ENCODE measurements at places on chromosomes 11 and 22. TPM values are rescaled to one million over a fixed set of nuclear protein-coding genes. Genes with fewer than 3 reads are reported as not detected.
A peak's percentile ranks its signal among the peaks of the same experiment; 100 is the strongest.

The TRIM29 gene
- total RNA-seq = not detected

DNA sequence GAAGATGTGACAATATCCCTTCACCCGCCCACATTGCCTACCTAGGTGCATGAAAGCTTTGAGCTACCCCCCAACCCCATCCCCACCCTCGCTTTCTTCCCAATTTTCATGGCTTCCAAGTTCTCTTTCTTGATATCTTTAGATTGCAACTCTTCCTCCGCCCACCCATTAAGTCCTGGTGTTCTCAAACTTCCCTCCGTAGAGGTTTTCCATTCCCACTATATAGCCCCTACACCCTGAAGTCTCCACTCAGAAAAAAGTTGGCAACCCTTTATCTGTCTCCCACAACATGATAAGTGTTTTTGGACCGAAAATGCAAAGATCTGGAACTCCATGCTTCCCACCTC, 572 bp downstream of the ZNF70 start:
- H3K4me1 ChIP-seq = peaks cover 21% of the 10 kb centered on the region
- peaks cover 2% of the 10 kb centered on the region for H3K36me3 ChIP-seq
- no peak for DNase-seq
- peak overlapping the region; percentile 89 for H3K4me3 ChIP-seq
- H3K27ac ChIP-seq = no peak overlapping the region
- no peaks in the 10 kb centered on the region for H3K27me3 ChIP-seq

The OR5A1 gene
- total RNA-seq = not detected

The CRACR2B gene
- total RNA-seq = 2.7 TPM

The C11orf87 gene
- total RNA-seq = 0.20 TPM

The TMEM191C gene
- 2.1 TPM for total RNA-seq

The KRTAP5-2 gene
- total RNA-seq = not detected

GRCh38 chr11:59706518-59707285, 6.9 kb downstream of the OR10V1 start:
- H3K27me3 ChIP-seq = peaks cover 4% of the 10 kb centered on the region
- no peaks in the 10 kb centered on the region for H3K36me3 ChIP-seq
- H3K4me3 ChIP-seq = no peak overlapping the region
- DNase-seq = no peak
- H3K4me1 ChIP-seq = peaks cover 5% of the 10 kb centered on the region
- no peak overlapping the region for H3K27ac ChIP-seq

- no peak for DNase-seq
- no peaks in the 10 kb centered on the region for H3K36me3 ChIP-seq
- no peak overlapping the region for H3K27ac ChIP-seq
- no peaks in the 10 kb centered on the region for H3K27me3 ChIP-seq
- H3K4me1 ChIP-seq = peaks cover 9% of the 10 kb centered on the region
Observed at GRCh38 chr11:130644187-130644586, 195.7 kb downstream of the ADAMTS15 start.

The INPP5J gene
- total RNA-seq = 4.5 TPM

DNA sequence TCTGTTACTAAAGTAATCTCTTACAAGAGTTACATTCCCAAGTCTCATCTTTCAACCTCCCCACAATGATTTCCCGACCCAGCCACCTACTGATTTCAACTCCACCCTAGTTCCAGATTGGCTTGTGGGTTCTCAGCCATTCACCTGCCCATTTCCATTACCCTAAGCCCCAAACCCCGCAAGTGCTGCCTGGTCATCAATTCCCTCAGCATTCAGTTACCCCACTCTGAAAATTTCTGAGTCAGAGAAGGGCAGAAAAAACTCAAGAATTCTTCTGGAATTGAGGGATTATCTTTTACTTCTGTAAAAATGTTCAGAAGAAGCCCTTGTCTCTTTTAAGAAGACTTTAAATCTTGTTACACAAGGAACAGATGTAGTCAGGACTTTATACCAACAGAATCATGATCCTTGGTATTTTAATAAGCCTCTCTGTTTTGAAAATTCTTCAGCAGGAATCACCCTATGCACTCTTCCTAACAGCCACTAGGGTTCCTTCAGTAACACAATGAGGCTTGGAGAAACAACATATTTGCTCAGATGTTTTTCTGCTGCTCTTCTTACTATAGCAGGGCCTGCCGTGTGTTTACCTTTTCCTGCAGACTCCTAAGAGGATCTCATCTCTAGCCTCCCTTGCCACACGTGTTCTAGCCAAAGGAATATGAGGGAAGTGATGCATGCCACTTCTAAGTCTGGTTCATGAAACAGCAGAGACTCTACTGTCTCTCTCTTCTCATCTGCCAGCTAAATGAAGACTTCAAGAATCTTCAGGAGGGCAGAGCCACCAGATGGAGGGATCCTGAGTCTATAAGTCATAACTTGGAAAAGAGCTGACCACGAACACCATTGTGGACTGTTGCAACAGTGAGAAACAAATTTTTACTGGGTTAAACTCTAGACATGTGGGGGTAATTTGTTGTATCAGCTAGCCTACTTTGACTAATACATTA, 29.3 kb upstream of the PAMR1 start:
- H3K27me3 ChIP-seq = no peaks in the 10 kb centered on the region
- H3K27ac ChIP-seq = no peak overlapping the region
- peaks cover 2% of the 10 kb centered on the region for H3K4me1 ChIP-seq
- DNase-seq = no peak

DNA sequence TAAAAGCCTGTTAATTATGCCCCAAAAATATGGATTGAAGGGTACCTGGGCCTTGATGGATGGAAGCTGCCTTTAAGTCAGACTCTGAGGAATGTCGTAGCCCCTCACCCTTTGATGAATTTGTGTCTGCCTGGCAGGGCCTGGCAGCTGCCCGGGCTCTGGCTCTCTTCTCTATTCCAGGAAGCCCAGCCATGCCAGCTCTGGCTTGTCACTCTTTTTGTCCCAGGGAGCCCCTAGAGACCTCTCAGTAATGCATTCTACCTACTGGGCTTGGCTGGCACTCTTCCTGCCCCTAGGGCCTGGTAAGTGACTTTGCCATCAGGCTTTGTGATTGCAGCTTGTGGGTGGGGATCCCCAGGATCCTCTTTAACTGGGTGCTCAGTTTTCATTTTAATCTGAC, 103.8 kb downstream of the GRIK4 start:
- H3K4me1 ChIP-seq = no peaks in the 10 kb centered on the region
- peaks cover 11% of the 10 kb centered on the region for H3K27me3 ChIP-seq
- no peak for DNase-seq
- peaks cover 10% of the 10 kb centered on the region for H3K36me3 ChIP-seq

The ADSL gene
- total RNA-seq = 120 TPM

DNA sequence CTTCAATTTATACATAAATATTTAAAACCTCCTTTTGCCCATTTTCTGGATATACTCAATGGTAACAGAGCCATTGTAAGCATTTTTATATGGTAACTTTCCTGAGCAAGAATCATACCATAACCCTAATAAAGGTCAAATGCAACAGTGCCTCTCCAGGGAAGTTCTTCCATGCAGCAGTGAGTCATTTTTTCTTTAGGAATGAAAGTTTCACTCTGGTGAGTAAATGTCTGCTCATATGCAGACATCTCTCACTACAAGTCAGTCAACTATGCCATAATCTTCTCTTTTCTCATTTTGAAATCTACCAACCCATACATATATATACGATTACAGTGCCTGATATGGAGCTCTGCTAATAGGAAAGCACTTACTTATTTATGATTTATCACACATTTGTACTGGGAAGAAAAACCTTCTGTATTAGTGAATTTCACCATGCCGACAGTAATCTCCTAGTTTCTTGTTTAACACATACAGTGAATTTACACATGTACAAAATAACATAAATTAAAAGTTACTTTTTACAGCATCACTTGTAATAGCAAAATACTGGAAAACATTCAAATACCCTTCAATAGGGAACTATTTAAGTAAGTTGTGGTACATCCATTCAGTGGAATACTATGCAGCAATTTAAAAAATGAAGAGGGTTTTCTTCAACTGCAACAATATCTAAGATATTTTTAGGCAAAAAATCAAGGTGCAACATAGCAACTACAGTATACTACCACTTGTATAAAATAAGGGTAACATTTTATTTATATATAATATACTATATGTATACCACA, 16.0 kb downstream of the STK33 start:
- no peak overlapping the region for H3K4me3 ChIP-seq
- H3K27ac ChIP-seq = no peak overlapping the region
- no peaks in the 10 kb centered on the region for H3K4me1 ChIP-seq
- DNase-seq = no peak
- peaks cover 7% of the 10 kb centered on the region for H3K36me3 ChIP-seq

Measured in neural crest cell (in vitro differentiated cells).